ENCODE measurements at places on chromosomes 3 and 15.

- no peak for DNase-seq
Observed at GRCh38 chr3:134929976-134930375, 134.9 kb downstream of the EPHB1 start.

GRCh38 chr15:78148392-78149067, 632 bp upstream of the IDH3A start:
- DNase-seq, result no peak

- no peak for DNase-seq
Observed at GRCh38 chr15:93803421-93804152, 427.8 kb upstream of the MCTP2 start.

DNA sequence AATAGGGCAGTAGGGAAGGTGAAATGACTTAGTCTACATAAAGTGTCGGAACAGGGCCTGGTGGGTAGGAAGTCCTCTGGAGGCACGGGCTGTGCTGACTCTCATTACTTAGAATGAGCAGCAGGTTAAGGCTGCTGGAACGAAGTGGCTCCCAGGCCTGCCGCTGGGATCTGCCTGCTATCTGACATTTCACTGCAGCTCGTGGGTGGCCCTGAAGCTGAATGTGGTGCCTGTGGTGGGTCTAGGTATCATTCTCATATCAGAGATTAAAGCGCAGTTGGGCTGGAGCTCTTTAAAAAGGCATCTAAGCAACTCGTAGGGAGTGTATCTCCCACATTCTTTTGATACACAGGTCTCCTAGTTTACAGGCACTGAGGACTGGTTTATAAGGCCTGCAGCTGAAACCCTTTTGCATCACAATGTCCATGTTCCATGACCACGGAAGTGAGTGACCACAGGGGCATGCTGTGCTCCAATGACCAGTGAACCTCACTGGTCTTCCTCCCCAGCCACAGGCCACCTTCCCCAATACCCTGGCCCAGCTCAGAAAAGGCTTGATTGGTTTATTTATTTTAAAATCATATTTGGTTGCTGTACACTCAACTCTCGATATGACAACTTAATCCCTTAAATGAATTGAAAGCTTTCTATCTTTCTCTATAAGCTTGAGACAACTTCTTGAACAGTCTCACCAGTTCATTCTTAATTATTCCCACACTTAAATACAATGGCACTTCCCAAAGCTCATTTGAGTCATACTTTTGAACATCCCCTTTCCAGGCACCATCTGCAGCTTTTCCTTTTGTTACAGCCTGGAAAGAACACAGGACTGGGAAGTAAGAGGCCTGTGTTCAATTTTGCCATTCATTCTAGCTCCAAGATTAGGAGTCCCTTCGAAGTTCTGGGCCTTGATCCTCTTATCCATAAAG, 19.0 kb downstream of the ADAMTS9 start:
- DNase-seq, result no peak

- DNase-seq, result no peak
Observed at GRCh38 chr15:45083223-45083622, 30.7 kb downstream of the DUOX2 start.

- DNase-seq, result no peak
Observed at GRCh38 chr3:14274999-14275961, 96.7 kb downstream of the LSM3 start.

All from CD4-positive, alpha-beta T cell (primary cell).